CD4-positive, alpha-beta T cell (primary cell): ENCODE measurements at places on chromosomes 2 and 18. TPM values are rescaled to one million over a fixed set of nuclear protein-coding genes. Genes with fewer than 3 reads are reported as not detected.

Gene ALK
- not detected for total RNA-seq

Gene FAM117B
- 50.4 TPM for total RNA-seq

DNA sequence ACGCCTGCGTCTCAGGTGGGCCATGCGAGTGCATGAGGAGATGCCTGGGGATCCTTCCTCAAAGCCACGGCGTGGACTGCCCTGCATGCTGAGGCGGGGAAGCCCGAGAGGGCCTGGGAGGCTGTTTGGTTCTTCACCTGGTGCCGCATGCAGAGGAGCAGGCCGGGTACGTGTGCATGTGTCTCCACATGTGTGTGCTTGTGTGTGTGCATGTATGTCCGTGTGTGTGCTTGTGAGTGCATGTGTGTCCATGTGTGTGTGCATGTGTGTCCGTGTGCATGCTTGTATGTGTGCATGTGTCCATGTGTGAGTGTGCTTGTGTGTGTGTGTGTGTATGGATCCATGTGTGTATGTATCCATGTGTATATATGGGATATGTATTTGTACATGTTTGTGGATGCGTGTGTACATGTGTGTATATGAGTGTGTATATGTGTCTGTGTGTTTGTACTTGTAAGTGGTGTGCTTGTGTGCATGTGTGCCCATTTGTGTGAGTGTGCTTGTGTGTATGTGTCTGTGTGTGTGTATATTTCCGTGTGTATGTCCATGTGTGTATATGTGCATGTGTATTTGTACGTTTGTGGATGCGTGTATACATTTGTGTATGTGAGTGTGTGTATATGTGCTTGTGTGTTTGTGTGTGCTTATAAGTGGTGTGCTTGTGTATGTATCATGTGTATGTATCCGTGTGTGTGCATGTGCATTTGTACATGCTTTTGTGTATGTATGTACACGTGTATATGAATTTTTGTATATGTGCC, 79.0 kb downstream of the PTGR3 start:
- no peak for DNase-seq

GRCh38 chr2:38711558-38711957, 39.6 kb downstream of the SRSF7 start:
- DNase-seq = no peak

DNA sequence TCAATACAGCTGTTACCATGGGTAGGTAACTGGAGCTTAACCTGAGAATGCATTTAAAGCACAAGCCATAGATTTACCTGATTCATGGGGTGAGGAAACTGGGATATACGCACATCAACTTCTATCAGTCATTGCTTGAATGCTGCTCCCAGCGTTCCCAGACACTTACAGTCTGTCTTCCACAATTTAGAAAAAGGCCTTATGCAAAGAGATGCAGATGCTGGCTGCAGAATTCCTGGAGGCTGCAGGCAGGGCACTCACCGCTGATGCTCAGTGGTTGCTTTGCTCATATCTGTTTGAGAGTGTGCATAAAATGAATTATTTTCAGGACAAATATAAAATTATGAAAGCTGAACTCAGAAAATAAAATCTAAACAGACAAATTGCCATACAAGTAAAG, 950.7 kb upstream of the PIK3C3 start:
- no peak for DNase-seq

Gene CYP27A1
- total RNA-seq = not detected

Gene GPBAR1
- 1.6 TPM for total RNA-seq

Gene CCNYL1
- 8.7 TPM for total RNA-seq

GRCh38 chr2:74439803-74440377, 1.8 kb downstream of the RTKN start:
- no peak for DNase-seq

GRCh38 chr2:158045362-158045761, 56.3 kb upstream of the UPP2 start:
- DNase-seq = no peak

Gene FAM136A
- total RNA-seq = 31.4 TPM
